Activated CD8-positive, alpha-beta memory T cell treated with anti-CD3 and anti-CD28 coated beads, Interleukin-2, amount 10 ng/mL, durations not matched to agents 7 days and 5 days (primary cell): ENCODE measurements at places on chromosomes 6 and 20. TPM values are rescaled to one million over a fixed set of nuclear protein-coding genes. Genes with fewer than 3 reads are reported as not detected.

THBD gene
- total RNA-seq = not detected

RIPPLY2 gene
- total RNA-seq = not detected

SLC35D3 gene
- not detected for total RNA-seq

PPIL6 gene
- total RNA-seq = not detected

POU3F2 gene
- not detected for total RNA-seq

C20orf96 gene
- total RNA-seq = 8.2 TPM

ZNF165 gene
- 0.70 TPM for total RNA-seq

MATN4 gene
- total RNA-seq = 2.2 TPM

CNR1 gene
- total RNA-seq = not detected
